Endothelial cell (in vitro differentiated cells): ENCODE measurements at places on chromosomes 3 and 15.

DNA sequence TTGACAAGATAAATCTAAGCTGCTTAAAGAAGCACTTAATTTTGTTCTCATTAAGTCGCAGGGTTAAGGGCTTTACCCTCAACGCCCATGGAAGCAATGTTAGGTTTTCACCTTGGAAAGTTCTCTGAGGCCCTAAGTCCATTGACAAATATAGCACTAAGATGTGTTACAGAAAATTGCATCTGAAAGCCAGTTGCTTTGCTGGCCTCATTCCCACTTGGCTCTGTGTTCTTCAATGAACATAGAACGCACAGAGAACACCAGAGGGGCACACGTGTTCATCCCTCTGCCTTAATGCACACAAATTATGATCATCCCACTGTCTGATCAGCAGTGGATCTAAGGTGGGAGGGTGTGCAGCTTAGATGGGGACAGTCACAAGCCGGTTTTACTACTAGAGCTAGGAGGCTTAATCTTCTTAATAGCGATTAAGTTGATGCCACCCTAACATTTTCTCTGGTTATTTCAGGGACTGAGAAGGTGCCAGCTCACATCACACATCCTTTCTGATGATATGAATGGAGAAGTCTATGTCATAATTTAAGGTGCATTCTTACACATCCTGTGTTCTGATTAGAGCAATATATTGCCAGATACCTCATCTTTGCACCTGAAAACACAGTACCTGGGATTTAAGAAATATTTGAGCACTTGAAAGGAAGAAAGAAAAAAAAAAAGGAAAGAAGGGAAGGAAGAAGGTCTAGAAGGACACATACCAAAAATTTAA is 224.4 kb upstream of the ICE2 start:
- no peak for DNase-seq
- no peaks in the 10 kb centered on the region for H3K36me3 ChIP-seq
- H3K27ac ChIP-seq: no peak overlapping the region
- H3K4me1 ChIP-seq: peaks cover 24% of the 10 kb centered on the region

DNA sequence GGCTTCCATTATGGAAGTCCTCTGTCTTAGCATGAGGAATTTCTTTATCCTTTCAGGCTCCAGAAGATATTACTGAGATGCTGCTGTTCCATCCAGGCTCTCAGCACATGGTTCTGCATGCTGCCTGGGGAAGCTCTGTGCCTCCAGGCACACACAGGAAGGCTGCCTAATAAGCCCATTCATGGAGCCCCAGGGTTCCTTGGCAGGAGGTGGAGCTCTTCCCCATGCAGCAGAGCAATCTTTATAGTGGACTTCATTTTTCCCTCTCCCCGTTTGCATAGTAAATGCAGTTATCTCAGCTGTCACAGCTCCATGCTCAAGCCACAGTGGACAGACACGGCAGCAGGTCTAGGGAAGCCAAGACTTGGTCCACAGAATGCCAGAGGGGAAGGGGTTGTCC is 57.6 kb downstream of the BOC start:
- no peak overlapping the region for H3K27ac ChIP-seq
- H3K4me1 ChIP-seq: peaks cover 9% of the 10 kb centered on the region
- no peaks in the 10 kb centered on the region for H3K36me3 ChIP-seq

DNA sequence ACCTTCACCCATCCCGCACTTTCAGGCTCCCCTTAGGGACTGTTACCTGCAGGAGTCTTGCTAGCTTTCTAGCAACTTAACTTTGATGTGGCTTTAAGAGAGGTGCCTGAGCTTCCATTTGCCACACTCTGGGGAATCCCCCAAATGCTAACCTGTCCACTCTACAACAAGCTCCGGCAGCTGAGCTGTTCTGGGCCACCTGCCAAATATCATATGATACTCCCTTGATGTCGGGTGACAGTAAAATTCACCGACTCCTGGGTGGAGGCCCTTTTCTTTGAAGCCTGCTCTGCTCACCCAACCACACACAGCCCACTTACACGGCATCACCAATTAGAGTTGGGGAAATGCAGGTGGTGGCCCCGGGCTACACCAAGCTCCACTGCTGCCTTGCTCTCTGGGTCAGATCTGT is 38.0 kb upstream of the XCR1 start:
- H3K4me3 ChIP-seq: no peak overlapping the region
- H3K27me3 ChIP-seq: peaks cover 1% of the 10 kb centered on the region
- H3K27ac ChIP-seq: no peak overlapping the region
- H3K4me1 ChIP-seq: peaks cover 46% of the 10 kb centered on the region

- H3K4me1 ChIP-seq: peaks cover 17% of the 10 kb centered on the region
- no peak overlapping the region for H3K4me3 ChIP-seq
- H3K27ac ChIP-seq: no peak overlapping the region
- H3K27me3 ChIP-seq: peaks cover 6% of the 10 kb centered on the region
- no peak for DNase-seq
- H3K36me3 ChIP-seq: peaks cover 5% of the 10 kb centered on the region
Measured at GRCh38 chr15:31352339-31352751, 25.7 kb downstream of the KLF13 start.

- H3K4me3 ChIP-seq: no peak overlapping the region
- no peak for DNase-seq
- no peaks in the 10 kb centered on the region for H3K4me1 ChIP-seq
- no peaks in the 10 kb centered on the region for H3K36me3 ChIP-seq
- H3K27ac ChIP-seq: no peak overlapping the region
- H3K27me3 ChIP-seq: peaks cover 2% of the 10 kb centered on the region
Measured at GRCh38 chr15:27575521-27575920, 523.6 kb downstream of the OCA2 start.

GRCh38 chr3:172550347-172550943 is 27.2 kb upstream of the TNFSF10 start:
- H3K4me3 ChIP-seq: no peak overlapping the region
- H3K27me3 ChIP-seq: peaks cover 2% of the 10 kb centered on the region
- DNase-seq: no peak
- no peak overlapping the region for H3K27ac ChIP-seq
- peaks cover 3% of the 10 kb centered on the region for H3K36me3 ChIP-seq
- peaks cover 5% of the 10 kb centered on the region for H3K4me1 ChIP-seq

DNA sequence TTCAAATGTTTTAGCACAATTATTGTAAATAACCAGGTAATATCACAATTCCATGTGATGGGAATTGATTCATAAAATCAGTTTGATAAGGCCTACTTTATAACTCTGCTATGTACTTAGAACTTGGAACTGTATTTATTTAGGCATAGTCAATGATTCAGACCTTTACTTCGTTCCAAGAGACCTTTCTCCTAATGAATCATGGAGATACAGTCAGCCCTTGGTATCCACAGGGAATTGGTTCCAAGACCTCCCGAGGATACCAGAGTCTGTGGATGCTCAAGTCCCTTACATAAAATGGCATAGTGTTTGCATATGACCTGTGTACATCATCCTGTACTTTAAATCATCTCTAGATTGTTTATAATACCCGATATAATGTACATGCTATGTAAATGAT is 60.8 kb upstream of the UMPS start:
- H3K36me3 ChIP-seq: peaks cover 35% of the 10 kb centered on the region
- no peak overlapping the region for H3K27ac ChIP-seq
- H3K4me1 ChIP-seq: peaks cover 17% of the 10 kb centered on the region
- peaks cover 10% of the 10 kb centered on the region for H3K27me3 ChIP-seq
- H3K4me3 ChIP-seq: no peak overlapping the region
- DNase-seq: no peak
